ENCODE measurements at places on chromosomes 16 and 17. TPM values are rescaled to one million over a fixed set of nuclear protein-coding genes. Genes with fewer than 3 reads are reported as not detected.
A peak's percentile ranks its signal among the peaks of the same experiment; 100 is the strongest.

Gene PLLP
- 3.2 TPM for total RNA-seq

Gene MT1M
- 14.8 TPM for total RNA-seq

DNA sequence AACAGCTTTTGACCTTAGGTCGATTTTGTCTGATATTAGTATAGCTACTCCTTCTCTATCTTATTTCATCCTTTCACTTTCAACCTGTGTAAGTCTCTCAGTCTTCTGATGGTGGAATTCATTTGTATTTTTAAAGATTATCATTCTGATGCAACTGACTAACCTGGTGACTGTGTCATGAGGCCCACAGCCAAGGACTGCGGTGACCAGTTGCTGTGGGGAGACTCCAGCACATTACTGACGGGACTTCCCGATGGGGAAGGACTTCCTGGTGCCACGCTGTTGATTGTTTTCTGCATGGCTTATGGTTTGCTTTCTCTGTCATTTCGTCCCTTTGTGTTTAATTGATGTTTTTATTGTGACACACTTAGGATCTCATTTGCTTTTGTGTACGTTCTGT, 34.2 kb downstream of the RMI2 start:
- DNase-seq, result peak; percentile 41

Gene FOXL1
- 0.28 TPM for total RNA-seq

DNA sequence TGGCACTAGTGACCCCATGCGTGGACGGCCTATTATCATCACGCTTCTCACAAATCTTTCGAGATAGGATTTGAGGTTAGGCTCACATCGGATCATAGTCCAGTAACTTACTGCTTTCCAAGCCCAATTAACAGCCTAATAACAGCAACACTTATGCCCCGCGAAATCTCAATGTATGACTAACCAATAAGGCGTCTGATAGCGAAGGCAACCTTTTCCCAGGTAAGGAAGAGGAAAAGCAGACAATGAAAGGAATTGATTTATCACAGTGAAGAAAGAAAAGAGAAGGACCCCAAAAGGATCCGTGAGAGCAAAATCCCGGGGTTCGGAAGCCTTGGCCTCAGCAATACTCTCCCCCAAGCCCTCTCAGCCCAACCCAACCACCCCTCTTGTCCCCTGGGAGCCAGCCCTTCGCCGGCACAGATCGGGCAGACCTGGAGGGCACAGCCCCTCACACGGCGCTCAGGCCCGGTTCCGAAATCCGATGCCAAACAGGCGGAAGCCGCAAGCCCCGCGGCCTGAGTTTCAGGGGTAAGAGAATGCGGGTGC, 534 bp downstream of the GPATCH8 start:
- peak; percentile 66 for DNase-seq

DNA sequence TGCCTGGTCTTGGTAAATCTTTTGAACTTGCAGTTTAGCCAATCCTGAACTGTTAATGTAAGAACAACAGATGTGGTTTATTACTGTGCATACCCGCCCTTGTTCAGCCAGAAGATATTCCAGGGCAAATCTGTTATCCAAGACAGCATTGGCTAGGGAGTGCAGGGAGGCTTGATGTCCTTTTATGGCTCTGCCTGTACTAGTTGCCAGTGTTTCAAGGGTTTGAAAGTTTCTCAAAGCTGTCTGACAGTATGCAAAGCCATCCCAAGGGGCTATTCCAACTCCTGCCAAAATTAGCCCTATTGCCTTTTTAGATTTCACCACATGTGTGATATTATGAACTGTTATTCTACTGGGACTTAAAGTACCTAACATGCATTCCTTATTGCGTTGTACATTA, 30.1 kb downstream of the LCMT1 start:
- no peak for DNase-seq

DNA sequence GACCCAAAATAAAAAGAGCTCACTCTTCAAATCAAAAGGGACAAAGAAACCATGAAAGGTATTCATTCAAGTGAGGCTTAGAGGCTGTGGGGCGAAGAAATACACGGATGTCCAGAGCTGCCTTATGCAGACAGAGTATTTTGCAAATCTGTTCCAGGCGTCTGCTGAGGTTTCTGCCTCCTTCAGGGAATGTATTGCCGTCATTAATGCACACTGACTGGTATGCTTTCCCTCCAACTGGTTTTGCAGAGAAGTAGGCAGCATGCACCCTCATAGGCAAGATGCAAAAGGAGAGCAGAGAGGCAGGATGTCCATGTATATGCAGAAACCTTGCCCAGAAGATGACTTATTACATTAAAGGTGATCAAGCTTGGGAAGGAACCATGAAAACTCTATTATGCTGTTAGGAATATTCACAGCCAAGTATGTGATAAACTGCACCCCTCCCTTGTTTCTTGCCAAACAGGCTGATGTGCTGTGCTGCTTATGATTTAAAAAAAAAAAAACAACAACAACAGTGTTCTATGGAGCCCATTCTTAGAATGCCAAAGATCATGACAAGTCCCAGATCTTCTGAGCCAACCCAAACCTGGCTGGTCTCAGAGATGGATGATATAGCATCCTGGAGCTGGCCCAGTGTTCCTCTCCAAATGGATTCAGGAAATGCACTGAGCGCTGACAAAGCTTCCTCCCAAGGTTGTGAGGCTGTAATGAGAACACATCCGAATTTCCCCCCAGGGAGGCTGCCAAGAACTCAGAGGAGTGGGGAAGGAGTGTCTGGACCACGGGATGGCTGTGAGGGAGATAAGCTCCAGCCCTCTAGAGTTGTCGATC, 77.6 kb upstream of the HLF start:
- no peak for DNase-seq

GRCh38 chr16:89709716-89710432, 8.4 kb upstream of the SPATA2L start:
- DNase-seq, result no peak

- DNase-seq, result no peak
Observed at GRCh38 chr17:30153463-30153862, 36.8 kb downstream of the NSRP1 start.

Gene C16orf90
- not detected for total RNA-seq

Data from sigmoid colon (tissue), 7 donors.